ENCODE measurements at places on chromosomes 12 and 14.

GRCh38 chr12:99043319-99043914, 398.3 kb downstream of the APAF1 start:
- peak; percentile 82 for DNase-seq

DNA sequence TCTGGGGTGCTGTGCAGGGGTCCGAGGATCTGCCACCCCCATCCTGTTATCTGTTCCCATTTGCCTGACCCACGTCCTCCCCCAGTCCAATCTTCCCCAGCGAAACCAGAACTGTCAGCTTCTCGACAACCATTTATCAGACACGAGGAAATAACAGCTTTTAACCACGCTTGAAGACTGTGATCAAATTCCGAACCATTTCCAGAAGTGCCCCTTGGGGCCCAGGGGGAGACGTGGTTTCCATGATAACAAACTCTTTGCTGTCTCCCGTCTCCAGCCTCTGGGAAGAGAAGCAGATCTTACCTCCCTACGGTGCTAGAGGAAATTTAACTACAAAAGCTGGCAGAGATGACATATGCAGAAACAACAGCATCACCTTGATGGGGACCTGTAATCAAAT, 35.1 kb upstream of the SRRM4 start:
- no peak for DNase-seq

DNA sequence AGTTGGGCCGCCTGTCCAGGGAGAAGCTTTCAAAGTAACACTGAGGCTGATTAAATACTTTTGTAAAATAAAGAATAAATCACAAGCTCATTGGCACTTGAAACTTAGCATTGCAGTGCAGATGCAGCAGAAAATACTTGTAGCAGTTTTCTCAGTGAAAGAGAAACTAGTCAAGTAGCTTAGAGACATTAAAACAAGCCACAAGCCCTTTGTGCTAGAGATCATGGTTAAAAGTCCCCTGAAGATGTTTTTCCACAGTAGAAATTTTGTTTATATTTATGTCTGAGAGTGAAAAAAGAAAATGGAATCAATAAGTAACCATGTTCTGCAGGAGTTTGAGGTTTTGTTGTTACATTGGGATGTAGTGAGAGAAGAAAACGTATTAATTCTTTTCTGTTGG, 5.9 kb downstream of the PSEN1 start:
- no peak for DNase-seq

DNA sequence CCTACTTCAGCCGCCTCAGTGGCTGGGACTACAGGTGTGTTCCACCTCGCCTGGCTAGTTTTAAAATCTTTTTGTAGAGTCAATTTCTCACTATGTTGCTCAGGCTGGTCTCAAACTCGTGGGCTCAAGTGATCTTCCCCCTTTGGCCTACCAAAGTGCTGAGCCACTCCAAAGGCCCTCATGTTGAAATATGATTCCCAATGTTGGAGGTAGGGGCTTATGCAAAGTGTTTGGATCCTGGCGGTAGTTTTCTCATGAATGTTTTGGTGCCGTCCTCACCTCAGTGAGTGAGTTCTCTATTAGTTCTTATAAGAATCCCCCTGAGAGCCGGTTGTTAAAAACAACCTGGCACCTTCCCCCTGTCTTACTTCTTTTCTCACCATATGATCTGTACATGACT, 784.6 kb downstream of the TMTC2 start:
- DNase-seq: no peak

GRCh38 chr14:101630056-101630965, 69.0 kb downstream of the DIO3 start:
- no peak for DNase-seq

DNA sequence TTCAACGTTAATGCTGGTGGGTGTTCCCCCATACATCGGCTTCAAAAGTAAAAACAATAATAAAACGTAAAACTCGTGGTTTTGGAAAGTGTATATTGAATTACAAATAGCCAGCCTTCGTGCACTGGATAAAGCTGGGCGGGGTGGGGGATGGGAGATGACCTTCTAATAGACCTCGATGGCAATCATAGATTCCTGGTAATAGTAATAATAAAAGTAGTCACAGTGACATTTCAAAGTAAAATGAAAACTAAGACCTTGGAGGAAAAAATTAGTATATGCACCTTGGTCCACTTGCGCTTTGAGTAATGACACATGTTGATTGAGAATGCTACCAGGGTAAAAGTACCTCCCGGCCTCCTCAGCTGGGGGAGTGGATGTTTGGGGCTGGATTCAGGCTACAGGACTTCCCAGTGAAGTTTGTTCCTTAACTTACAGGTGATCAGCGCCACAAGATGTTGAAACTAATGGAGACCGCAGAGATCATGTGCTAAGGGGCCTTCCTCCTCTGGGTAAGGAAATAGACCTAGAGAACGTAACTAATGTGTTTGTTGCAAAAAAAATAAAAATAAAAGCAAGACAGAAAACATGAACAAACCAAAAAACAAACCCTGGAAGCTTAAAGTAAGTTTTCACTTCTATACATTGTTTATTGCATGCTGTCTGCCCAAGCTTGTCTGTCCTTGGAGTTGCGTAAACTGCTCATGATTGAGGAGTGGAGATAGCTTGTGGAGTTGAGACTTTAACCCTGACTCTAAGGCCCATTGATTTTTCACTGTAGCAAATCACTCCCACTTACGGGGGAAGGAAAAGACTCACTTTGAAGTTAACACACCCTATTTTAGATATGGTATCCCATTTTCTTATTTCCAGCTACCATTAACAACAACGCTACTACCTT, 907 bp upstream of the LRIG3 start:
- no peak for DNase-seq

DNA sequence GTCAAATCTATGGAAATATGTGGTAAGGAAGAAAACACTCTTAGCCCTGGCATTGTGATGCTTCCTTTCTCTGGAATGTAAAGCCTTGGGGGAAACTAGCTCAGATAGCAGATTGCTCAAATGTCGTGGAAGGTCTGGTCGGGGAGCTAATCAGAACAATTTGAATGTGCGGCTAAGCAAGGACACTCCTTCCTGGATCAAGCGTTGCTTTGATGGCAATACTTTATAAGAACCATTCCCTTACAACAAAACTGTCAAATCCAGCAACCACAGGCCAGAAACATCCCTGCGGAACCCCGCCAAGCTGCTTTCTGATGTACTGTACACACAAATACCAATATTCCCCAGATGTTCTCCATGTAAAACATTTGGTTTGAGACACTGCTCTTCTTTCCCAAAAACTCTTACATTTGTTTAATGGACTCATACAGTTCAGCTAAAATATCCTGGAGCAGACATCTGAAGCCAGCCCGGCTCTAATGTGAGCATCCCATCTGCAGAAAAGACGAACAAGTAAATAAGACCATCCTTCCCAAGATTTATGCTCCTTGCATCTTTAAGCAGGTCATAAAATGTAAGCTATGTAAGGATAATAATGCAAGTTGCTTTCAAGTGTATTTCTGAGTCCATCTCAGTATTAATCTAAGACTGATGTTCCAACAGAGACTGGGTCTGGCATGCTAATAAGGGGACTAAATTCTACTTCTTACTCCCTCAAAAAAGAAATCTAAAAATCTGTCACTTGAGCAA, 20.2 kb downstream of the NUAK1 start:
- no peak for DNase-seq

DNA sequence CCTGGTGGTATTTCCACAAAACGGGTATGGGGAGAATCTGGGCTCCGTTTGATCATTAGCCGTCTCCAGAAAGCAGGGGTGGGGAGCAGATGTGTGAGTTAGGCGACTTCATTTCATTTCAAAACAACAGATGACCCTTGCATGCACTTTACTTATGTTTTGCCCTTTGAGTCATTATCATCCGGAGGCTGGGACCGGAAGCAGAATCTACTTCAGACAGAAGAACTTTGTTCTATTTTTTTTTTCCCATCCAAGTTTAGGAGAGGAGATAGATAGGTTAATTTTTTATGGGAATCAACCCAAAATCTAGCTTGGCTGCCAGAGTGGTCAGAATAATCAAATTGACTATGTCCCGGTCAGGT, 31.3 kb upstream of the CMAS start:
- no peak for DNase-seq

DNA sequence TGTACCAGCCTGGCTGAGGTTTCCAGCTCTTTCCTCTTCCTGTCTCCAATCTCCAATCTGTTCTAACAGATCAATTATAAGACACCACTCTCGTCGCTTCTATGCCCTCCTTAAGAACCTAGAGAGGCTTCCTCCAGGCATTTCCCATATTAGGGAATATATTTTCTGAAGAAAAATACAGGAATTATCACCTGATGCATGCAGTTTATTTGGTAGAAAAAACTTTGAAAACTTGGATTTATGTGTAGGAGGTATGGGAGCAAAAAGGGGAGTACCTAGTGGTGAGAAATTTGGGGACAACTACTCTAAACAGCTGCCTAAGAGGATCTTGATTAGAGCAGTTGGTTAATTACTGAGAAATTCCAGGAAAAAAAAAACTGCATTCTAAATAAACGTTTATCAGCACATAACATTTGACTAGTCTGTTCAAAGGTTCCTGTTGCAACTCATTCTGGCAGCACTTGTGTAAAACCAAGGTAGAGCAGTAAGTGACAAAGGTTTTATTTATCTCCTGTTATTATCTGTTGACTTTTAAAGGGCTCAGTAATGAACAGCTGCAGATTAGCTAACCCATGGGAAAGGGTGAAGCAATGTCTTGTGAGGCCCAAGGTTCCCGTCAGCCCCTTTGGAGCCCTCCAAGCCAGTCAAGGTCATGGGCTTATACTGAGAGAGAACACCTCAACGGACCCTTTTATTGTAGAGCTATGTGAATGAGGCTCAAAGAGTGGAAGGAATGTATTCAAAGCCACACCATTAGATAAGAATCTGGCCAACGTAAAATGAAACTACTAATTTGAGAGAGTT, 36.4 kb upstream of the NR1H4 start:
- DNase-seq: no peak

- no peak for DNase-seq
These were observed 9.1 kb downstream of the GSG1 start for GRCh38 chr12:13094367-13094766.

GRCh38 chr12:46959502-46959901, 119.9 kb upstream of the PCED1B start:
- no peak for DNase-seq

DNA sequence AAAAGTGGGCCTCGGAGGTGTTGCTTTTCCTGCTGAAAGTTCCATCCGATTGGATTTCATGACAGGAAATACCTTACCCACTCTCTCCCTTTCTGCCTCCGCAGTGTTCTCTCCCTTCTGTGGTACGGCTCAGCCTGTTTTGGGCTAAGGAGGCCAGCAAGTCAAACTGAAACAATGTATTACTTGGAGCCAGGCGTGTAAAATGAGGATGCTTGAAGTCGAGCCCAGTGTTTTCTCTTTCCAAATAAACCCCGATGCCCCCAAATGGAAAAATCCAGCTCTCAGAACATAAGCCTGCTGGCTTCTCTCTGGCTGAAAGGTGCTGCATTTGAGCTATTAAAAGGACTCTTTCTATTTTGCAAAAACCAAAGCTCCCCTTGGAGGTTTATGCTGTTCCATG, 124.7 kb downstream of the ZNF664 start:
- no peak for DNase-seq

- no peak for DNase-seq
These were observed 227.7 kb upstream of the TMEM260 start for GRCh38 chr14:56351861-56352260.

GRCh38 chr12:111822886-111823285, 19.1 kb upstream of the MAPKAPK5 start:
- no peak for DNase-seq

- DNase-seq: peak; percentile 60
These were observed 403.7 kb downstream of the SLC6A15 start for GRCh38 chr12:84508851-84509260.

DNA sequence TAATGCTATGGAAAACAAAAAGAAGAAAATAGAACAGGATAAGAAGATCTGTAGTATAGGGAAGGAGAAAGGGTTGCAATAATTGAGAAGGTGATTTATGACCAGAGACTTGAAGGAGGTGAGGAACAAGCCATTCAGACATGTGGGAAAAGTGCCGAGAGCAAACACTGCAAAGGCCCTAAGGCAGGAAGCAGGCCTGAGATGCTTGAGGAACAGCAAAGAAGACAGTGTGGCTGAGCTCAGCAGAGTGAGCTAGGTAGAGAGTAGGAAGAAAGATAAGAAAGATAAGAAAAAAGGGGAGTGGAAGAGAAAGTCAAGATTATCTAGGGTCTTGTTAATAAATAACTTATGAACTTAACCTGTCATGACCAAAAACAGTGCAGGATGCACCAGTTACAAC, 671.8 kb downstream of the RPS29 start:
- DNase-seq: no peak

DNA sequence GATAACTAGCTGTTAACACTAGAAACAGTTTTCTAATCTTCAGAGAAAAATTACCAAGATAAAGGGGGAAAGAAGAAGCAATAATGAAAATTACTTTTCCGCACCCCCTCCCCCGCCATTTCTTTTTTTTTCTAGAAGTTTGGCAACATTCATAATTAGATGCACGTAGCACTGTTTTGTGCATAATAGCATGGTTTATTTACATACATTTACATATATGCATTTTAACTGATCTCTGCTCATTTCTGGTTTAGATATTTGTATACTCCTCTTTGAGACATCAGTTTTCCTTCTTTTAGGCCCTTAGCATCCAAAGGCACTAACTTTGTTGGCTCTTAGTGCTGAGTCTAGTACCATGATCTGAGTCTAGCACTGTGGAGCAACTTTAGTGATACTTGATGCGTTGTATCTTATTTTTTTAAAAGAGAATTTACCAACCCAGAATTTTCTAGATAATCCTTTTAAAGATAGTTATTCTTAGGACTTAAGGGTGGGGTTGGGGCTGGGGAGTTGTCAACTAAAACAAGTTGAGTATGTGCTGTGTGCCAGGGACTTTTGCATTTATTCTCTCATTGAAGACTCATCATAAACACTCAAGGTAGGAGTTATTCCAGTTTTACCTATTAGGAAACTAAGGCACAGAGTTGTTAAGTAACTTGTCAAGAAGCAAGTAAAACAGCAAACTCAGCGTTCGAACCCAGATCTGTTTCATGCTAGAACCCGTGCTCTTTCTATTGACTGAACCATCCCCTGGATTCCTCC, 110.5 kb downstream of the DIP2B start:
- no peak for DNase-seq

GRCh38 chr14:97298331-97298730, 501.1 kb downstream of the VRK1 start:
- DNase-seq: no peak

GRCh38 chr14:59483819-59484638, at the start of the genes JKAMP and L3HYPDH:
TSS of gene JKAMP (plus strand) at chr14:59484517. CDS start at chr14:59484590, 73 bp downstream.
TSS of gene L3HYPDH (minus strand) at chr14:59484408. CDS start at chr14:59484316, 92 bp downstream.
- peak; percentile 99 for DNase-seq

DNA sequence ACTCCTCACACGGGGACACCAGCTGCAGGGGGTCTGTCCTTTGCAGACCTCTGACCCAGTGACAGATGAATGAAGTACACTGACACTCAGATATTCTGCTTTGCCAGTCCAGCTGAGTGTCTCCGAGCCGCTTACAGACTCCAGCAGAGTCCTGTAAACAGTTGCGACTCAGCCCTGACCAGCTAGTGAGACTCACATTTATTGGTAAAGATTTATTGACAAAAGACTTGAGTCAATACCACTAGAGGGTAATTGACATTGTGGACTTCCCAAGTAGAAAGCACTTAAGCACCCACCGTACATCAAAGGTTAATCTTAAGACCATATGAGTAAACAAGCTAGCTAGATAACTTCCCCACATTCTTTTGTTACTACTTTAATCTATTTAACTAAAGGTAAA, 9.8 kb upstream of the FKBP4 start:
- no peak for DNase-seq

GRCh38 chr12:127548123-127548553, 718.8 kb upstream of the TMEM132C start:
- no peak for DNase-seq
